ENCODE measurements at places on chromosomes 7 and 10.

- DNase-seq, result no peak
These were observed 63.2 kb downstream of the CCDC3 start for GRCh38 chr10:12938271-12938670.

DNA sequence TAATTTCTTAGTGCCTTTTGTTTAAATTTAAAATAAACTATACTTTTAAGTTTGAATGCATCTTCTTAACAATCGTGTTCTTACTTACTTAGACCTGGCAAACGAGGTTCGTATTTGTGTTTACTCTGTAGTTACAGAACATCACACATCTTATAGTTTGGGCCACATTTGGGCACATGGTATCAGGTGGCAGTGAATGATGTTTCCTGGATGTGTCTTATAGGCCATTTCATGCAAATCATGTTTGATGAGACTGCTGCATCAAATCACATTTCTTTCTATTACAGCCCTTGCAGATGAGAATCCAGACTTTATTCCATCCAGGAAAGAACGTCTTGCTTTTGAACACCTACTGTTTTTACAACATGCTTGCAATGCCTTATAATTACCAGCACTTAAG is 78.5 kb downstream of the RBM33 start:
- DNase-seq, result no peak

DNA sequence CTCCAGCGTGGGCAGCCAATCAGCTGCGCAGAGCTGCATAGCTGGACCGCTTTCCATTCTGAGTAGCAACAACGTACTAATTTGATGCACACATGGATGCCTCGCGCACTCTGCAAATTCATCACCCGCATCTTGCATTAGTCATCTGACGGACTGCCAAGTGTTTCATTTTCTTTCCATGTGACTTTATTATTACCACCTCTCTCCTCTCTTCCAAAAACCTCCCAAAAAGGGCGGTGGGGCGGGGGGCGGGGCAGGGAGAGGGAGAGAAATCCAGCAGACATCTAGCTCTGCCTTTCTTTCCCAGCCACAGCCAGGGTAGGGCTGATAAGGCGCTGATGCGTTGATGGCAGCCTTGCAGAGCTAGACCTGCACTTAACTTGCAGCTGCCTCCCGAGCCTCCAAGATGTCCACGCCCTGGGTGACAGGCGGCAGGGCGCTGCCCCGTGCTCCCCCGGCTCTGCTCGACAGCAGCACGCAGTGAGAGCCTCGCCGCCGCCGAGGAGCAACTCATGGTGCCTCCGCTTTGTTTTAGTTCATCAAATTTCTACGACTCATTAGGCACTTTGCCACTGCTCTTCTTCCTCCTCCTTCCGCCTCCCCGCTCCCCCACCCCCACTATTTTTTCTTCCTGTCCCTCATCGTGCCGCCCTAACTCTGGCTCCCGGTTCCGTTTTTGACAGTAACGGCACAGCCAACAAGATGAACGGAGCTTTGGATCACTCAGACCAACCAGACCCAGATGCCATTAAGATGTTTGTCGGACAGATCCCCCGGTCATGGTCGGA is 147.3 kb downstream of the CELF2 start:
- peak; percentile 85 for DNase-seq

- DNase-seq, result no peak
These were observed 24.9 kb downstream of the GSAP start for GRCh38 chr7:77391230-77391629.

DNA sequence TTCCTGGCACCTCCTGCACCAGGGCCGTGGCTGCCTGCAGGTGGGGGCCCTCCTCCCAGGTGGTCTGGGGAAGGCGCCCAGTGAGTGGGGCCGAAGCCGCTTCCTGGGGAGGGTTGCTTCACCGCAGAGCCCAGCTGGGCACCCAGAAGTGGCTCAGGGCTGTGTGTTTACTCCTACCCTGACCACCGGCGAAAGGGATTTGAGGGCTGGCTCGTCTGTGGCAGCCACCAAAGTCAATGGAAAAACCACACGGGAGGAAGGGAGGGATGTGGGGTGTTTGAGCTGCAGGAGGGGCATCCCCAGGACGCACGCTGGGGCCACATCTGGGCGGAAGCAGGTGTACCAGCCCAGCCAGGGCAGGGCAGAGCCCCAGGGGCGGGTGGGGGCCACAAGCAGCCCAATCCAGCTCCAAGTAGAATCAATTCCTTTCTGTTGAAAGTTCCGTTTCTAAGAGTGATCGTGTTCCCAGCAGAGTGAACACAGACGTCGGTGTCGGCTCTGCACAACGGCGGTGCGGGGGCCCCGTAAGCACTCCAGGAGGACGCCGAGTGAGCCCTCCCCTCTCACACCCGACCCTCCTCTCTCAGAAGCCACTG is 69.9 kb downstream of the FOXL3 start:
- DNase-seq, result peak; percentile 5

- no peak for DNase-seq
These were observed 20.9 kb upstream of the CYP51A1 start for GRCh38 chr7:92155108-92155739.

DNA sequence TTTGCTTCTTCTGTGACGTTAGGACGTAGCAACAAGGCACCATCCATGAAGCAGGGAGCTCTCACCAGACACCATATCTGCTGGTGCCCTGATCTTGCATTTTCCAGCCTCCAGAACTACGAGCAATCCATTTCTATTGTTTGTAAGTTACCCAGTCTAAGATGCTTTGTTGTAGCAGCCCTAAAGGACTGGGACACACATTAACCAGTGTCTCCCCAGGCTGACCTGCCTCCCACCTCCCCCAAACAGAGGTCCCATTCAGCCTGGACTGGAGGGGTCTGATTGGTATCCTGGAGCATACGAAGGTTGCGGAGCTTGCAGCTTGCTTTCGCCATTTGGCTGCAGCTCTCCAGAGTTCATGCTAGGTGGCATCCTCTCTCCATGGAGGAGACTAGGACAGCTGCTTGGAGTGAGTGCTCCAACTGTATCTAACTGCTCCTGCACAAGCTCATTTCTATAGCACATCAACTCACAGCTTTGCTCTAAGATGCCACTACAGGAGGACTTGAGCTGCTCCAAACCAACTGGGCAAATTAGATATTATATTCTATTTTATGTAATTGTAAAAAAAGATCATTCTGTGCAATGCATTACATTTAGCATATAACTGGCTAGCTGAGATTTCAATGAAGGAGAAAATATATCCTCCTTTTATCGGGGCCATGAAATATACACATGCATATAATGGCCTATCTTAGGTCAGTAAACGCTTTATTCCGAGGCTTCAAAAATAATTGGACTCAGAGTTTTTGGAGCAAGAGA is 8.0 kb upstream of the GRK5 start:
- DNase-seq, result peak; percentile 79

DNA sequence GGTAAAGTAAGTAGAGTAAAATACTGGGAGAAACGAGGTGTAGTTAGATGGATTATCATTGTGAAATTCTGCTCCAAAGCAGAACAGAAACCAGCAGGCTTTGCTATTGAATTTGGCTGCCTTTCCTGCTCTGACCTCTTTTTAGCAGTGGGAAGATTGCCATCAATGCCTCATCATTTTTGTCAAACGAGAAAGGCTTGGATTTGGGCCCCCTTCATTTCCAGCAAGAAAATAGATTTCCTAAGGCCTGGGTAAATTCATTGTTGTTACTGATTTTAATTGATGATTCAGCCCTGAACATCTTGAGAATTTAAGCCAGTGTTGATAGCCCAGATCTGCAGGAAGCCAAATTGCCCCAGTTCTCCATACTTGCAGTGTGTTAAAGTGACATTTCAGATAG is 35.2 kb upstream of the ASAH2 start:
- no peak for DNase-seq

DNA sequence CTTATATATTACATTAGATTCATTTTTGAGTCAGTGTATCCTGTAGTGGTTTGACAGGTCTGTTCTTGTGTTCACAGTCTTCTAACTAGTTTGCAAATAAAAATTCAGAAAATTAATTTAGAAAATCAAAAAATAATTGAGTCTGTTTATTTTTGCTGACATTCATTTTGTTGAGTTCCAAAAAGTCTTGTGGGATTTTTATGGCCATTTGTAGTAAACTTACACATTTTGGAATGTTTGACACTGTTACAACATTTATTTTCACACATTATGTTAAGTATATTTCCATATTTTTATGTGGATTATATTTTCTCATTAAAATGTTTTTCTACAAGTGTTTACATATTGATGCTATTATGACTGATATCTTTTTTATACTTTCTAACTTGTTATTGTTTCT is 16.4 kb downstream of the RABGEF1 start:
- no peak for DNase-seq

GRCh38 chr7:596819-597182 is 77.2 kb upstream of the PDGFA start:
- peak; percentile 43 for DNase-seq

GRCh38 chr10:63887023-63887589 is 365.9 kb downstream of the REEP3 start:
- DNase-seq, result no peak

DNA sequence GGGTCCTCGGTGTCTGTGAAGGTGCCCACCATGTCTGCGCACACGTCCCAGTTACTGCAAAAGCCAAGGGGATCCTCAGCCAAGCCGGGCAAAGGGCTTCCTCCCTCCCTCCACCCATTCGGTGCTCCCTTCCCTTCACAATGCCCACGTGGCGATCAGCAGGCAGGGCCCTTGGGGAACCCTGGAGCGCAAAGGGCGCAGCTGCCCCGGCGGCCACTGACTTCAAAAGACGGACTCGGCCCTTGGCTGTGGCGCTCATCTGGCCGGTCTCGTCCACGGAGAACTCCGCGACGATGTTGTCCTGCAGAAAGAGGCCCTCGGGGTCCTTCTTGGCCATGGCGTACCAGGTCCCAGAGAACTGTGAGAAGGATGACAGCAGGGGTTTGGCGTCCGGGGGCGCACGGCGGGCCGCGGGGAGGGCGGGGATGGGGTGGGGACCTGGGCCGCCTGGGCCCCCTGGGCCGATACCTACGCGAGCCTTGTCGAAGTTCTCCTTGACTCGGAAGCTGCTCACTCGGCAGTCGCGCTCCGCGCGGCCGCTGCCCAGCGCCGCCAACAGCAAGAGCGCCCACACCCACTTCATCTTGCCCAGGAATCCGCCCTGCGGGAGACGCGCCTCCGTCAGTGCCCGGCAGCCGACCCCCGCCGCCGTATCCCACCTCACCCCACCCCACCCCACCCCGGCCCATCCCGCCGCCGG is 439 bp downstream of the RBP4 start:
- DNase-seq, result peak; percentile 29

- DNase-seq, result no peak
These were observed 121.3 kb downstream of the AGMO start for GRCh38 chr7:15440482-15440881.

DNA sequence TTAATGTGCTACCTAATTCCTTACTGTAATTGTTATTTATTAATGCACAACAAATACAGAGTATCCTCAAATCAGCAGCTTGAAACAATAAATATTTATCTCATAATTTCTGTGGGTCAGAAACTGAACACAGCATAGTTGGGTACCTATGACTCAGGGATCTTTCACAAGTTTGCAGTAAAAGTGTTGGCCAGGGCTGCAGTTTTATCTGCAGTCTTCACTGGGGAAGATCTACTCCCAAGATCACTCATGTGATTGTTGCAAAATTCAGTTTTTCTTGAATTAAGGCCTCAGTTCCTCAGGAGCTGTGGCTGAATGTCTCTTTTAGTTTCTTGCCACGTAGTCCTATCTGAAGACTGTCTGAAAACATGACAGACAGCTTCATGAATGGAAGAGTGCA is 237.8 kb downstream of the ZWINT start:
- no peak for DNase-seq

GRCh38 chr10:44973323-44974081 is 5.1 kb downstream of the DEPP1 start:
- peak; percentile 58 for DNase-seq

DNA sequence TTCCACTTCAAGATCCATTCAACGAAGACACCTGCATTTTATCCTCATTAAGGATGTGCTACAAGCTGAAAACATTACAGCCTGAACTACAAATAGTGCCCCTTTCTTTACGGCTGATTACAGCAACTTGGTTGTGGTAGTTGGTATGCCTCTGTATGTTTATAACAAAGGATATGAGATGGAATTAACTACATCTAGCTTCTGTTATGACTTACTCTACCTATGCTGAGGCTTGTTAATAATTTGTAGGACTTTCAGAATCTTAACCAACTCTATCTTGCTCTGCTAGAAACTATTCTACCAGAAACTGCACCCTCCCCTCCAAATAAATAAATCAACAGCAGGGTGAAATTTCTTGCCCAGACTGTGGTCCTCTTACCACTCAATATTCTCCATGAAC is 448.1 kb downstream of the GRM8 start:
- DNase-seq, result no peak

- DNase-seq, result no peak
These were observed 29.3 kb downstream of the DOCK4 start for GRCh38 chr7:112176693-112177415.

DNA sequence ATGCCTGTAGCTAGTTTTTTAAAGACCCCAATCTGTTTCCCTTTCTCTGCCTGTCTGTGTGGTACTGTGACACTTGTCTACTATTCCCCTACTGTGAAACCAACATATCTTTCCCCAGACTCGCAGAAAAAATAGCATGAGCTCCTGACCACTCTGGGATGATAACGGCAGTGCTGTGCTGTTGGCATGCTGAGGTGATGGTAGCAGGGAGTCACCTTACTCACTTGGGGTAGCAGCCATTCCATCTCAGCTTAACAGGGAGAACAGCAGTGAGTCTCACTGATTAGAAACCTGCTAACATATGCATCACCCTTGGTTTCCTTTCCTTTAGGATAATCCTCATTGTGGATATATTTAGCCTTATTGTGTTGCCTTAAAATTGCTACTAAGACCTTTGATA is 469.6 kb upstream of the FZD8 start:
- DNase-seq, result no peak

GRCh38 chr7:85805656-85806055 is 618.8 kb upstream of the SEMA3D start:
- no peak for DNase-seq

GRCh38 chr10:34780818-34781380 is 34.2 kb downstream of the PARD3 start:
- DNase-seq, result peak; percentile 80

GRCh38 chr7:151503902-151504714 is 15.6 kb downstream of the RHEB start:
- peak; percentile 30 for DNase-seq

DNA sequence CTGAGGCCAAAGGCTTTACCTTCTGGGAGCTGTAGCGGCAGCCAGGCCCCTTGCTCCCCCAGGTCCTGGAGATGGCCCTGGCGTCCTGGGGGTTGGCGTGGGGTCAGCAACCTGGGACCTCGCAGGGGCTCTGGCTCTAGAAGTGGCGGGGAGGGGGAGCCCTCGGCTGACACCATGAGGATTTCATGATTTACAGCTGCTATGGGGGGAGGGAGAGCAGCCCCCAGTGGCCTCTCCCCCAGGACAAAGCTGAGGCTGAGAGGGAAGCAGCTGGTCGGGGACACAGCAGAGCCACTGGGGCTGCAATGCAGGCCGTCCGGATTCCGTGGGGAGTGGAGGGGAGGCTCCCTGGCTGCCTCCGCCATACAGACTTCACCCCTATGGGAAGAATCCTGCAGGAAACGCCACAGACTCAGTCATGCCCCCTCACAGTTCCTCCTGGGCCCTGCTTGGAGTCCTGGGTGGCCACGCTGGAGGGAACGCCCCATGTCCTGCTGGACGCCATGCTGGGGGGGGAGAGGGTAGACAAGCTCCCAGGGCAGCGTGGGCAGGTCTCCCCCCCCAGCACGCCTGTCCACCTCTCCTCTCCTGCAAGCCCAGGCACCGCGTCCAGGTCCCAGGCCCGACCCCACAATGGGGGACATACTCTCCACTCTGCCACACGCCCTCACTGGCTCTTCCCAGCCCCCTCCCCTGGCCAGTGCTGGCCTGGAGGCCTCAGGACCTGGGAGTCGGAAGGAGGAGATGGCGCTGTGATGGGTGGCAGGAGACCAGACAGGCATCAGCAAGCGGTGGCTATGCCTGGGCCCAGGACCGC is 243.6 kb downstream of the ELFN1 start:
- DNase-seq, result peak; percentile 32

All from right cardiac atrium (tissue), 5 donors.